ENCODE measurements at places on chromosomes 6 and 20. TPM values are rescaled to one million over a fixed set of nuclear protein-coding genes. Genes with fewer than 3 reads are reported as not detected.

Gene C6orf163
- 0.44 TPM for total RNA-seq

Gene MDN1
- total RNA-seq, result 14.2 TPM

Gene HAO1
- total RNA-seq, result not detected

Gene NNAT
- not detected for total RNA-seq

Gene OOEP
- total RNA-seq, result not detected

Gene NEDD9
- total RNA-seq, result 47.4 TPM

Gene LY6G6D
- not detected for total RNA-seq

Gene FAM217B
- 5.4 TPM for total RNA-seq

Gene TP53TG5
- total RNA-seq, result not detected

Gene SPEF1
- 1.9 TPM for total RNA-seq

Gene CBFA2T2
- total RNA-seq, result 4.7 TPM

Gene STMND1
- total RNA-seq, result not detected

Gene DNAH8
- total RNA-seq, result not detected

Gene ZNF311
- 0.42 TPM for total RNA-seq

Gene DAAM2
- 0.02 TPM for total RNA-seq

Gene ULBP2
- total RNA-seq, result 3.3 TPM

Gene MOG
- total RNA-seq, result not detected

Gene OR5V1
- total RNA-seq, result not detected

Gene UQCC2
- total RNA-seq, result 99.0 TPM

Gene PRDM13
- 0.45 TPM for total RNA-seq

Gene ASIP
- total RNA-seq, result not detected

Gene GSTA4
- 8.0 TPM for total RNA-seq

Gene TUBB
- total RNA-seq, result 956 TPM

Gene IL22RA2
- total RNA-seq, result not detected

Gene ABHD16B
- not detected for total RNA-seq

Gene RPN2
- 260 TPM for total RNA-seq
